ENCODE measurements at places on chromosomes 2 and 18.

DNA sequence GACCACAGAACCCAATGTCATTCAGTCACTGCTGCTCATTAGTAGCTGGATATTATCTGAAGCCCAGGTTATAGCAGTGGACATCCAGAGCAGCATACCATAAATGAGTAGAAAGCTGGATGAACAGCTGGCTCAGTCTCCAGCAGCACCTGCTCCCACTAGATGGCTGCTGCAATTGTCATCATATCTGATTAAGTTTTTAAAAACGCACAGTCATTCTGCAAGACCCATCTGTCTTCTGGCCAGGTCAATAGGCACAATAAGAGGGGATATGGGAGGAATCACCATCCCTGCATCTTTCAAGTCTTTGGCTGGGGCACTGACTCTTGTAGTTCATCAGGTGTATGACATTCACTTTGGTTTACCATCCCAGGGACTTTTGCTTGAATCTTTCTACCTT, 55.1 kb upstream of the XDH start:
- DNase-seq = no peak

- DNase-seq = no peak
Measured at GRCh38 chr2:181305301-181306123, 151.7 kb upstream of the ITGA4 start.

DNA sequence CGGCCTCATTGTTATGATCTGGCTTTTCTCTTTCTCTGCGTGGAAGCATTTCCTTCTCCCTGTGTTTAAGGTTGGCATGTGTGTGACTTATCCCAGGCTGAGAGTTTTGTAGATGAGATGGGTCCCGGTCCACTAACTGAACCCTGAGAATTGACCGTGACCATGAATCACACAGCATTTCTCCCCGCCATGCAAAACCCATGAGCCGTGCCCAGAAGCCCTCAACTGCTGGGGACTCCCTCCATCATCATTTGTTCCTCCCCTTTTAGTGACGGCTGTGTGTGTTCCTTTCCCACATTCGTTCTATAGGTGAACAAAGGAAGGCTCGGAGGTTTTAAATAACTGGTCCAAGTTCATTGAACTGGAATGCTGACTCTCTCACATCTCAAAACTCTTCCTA, 30.1 kb upstream of the TXNDC2 start:
- DNase-seq = no peak

GRCh38 chr2:12455661-12456060, 261.1 kb upstream of the TRIB2 start:
- DNase-seq = no peak

DNA sequence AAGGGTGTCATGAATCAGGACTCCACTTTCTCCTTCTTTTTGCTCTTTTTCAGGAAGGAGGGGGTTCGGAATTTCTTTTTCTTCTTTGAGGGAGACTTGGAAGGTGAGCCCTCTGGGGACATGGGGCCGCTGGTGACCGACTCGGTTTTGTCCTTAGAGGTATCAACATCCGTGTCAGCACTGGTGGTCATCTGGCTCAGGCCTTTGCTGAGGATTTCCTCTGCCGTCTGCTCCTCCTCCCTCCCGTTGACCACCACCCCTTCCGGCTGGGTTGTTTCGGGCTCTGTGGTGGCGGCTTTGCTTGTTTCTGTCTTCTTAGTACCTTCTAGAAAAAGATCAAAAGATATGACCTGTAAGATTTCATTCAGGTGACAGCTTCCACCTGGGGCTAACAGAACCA, 104.6 kb downstream of the ADD2 start:
- DNase-seq = no peak

GRCh38 chr2:18940184-18940583, 350.8 kb upstream of the NT5C1B start:
- no peak for DNase-seq

- DNase-seq = no peak
Measured at GRCh38 chr18:318791-319291, 51.0 kb upstream of the THOC1 start.

DNA sequence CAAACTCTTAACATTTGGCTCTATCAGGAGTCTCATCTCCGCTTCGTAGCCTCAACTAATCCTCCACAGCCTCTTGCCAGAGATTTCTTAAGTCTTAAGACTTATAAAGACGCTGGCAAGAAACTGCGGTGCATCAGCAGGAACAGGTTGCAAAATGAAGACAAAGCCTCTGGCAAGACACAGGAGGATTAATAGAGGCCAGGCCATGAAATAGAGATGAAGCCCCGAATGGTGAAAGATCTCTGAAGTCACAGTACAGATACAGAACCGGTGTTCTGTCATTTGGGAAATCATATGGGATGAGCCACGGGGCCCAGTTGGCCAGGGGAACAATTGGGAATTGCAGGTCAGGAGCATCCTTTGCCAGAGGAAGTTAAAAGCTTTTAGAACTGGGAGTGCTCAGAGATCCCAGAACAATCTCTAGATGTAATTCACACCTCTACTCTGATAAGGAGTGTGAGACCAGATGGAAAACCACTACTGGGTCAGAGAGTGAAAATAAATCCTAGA, 190.9 kb upstream of the FOSL2 start:
- no peak for DNase-seq

DNA sequence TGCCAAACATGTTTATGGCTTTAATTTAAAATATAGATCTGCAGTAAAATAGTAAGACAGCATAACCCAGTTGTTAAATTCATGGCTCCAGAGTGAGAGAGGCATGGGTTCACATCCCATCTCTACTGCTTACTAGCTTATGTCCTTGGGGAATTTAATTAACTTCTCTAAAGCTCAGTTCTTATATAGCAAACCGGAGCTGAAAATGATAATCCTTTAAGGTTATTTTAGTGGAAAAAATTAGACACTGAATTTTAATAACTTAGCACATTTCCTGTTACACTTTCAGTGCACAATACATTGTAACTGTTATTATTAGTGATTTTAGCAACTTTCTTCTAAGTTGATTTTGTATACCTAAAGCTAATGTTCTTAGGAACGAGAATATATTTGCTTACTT, 14.8 kb downstream of the SCN9A start:
- DNase-seq = no peak

DNA sequence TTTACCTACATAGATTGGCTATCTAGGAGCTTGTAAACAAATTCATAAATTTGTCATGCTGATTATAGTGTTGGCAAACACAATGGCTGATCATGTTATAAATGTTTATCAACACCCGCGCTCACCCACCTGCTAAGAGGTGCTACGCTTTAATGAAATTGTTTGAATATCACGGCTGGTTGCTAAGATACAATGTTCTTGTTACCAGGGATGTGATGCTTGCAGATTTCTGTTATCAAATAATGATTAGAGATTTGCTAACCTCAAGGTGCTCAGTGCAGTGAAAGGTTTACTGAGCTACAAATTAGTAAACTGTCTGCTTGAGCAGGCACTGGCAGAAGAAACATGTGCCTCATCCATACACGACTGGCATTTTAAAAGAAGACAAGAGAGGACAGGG, 160.0 kb upstream of the ZEB2 start:
- no peak for DNase-seq

GRCh38 chr18:3094338-3094684, 81.4 kb upstream of the LPIN2 start:
- no peak for DNase-seq

DNA sequence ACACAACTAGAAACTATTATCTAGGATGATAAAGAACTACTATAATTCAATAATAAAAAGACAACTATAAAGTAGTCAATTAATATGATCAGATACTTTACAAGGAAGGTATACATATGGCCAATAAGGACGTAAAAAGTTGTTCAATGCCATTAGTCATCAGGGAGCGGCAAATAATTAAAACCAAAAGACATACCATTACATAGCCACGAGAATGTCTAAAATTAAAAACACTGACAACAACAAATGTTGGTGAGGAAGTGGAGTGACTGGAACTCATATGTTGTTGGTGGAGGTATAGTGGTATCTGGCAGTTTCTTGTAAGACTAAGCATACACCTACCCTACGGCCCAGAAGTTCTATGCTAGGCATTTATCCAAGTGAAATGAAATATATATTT, 152.4 kb downstream of the MTCL1 start:
- DNase-seq = no peak

DNA sequence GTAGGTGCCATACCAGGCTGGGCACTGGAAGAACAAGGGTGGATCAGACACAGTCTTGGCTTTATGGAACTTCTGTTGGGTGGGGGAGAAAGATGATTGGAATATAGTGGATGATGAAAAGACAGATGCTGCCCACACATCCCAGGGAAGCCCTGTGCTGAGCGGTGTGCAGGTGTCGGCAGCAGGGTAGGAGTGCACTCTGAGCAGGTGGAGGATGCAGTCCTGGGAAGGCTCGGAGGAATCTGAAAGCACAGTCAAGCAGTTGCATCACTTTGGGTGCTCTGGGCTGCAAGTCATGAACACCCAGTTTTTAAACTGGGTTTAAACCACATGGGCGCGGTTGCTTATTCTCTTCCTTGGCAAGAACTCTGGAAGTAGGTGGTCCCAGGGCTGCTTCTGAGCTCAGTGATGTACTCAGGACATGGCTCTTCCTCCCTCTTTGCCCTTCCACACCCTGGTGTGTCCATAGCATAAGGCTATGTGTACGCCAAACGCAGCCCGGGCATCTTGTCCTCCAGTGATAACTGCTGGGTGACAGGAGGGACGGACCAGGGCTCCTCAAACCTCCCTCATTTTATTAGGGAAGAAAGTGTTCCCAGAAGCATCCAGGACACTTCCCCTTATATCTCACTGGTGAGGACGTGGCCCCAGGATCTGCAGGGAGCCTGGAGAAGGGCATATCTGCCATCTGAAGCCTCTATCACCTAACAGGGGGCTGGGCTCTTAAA, 84.0 kb downstream of the SH3RF3 start:
- no peak for DNase-seq

- DNase-seq = no peak
Measured at GRCh38 chr2:155157065-155157464, 458.6 kb downstream of the KCNJ3 start.

DNA sequence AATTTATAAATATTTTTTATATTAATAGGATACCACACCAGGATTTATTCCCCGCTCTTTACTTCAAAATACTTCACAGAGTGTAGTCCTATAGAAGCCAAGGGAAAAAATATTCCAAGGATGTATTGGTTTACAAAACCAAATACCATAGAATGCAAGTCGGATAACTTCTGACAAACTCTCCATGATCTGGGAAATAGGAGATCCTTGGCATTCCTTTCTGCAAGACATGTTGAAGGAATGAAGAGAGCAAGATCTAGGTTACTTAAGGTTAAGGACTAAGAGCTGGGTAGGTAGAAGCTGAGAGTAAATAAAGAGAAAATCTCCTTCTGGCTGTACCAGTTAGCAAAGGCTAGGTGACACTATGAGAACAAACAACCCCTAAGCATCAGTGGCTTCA, 141.2 kb downstream of the LRATD1 start:
- DNase-seq = no peak

DNA sequence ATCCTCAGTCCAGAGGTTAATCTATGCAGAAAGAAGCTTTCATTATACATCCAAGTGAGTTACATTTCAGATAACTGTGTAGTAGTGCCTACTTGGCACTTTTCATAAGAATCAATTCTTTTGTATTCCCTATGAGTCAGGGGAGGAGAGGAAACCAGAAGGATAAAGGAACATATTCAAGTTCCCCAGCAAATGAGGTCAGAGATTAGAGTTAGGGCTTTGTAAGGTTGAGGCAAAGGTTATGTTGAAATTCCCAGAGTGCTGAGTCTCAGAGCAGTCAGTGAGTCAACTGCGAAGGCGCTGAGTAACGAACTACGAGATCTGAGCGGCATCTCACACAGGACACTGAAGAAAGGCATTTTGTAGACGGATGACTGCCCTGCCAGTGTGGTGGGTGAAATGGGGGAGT, 25.1 kb upstream of the ME2 start:
- no peak for DNase-seq

GRCh38 chr2:53854678-53855077, 5.1 kb downstream of the GPR75 start:
- DNase-seq = no peak

Measured in suprapubic skin (tissue), 4 donors.